ENCODE measurements at places on chromosomes 1 and 21.

- no peak for DNase-seq
Measured at GRCh38 chr1:154304664-154305337, 16.1 kb upstream of the AQP10 start.

GRCh38 chr1:114803001-114803400 is 22.5 kb upstream of the SIKE1 start:
- no peak for DNase-seq

DNA sequence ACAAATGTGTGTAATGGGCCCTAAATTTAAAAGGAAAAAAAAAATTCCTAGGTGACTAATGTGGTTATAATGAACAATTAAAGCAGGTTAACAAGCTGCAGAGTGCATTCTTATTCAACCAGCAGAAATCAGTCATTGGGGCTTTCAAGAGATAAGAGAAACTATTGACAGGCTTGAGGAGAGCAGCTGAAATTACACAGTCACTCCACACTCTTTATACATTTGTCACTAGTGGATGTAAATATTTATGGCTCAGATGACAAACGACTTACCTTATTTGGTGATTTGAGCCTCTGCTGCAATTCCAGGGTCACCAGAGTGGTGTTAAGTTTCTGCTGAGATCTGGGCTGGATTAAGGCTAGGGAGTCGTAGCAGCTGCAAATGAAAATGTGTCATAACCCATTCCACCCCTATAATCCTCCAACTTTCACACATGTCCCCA is 896.3 kb downstream of the TTLL7 start:
- peak; percentile 50 for DNase-seq

GRCh38 chr1:87435484-87435883 is 106.8 kb downstream of the LMO4 start:
- peak; percentile 19 for DNase-seq

- no peak for DNase-seq
Measured at GRCh38 chr1:42845866-42846256, 552 bp upstream of the ZNF691 start.

GRCh38 chr1:241202401-241202800 is 154.6 kb downstream of the RGS7 start:
- DNase-seq = no peak

DNA sequence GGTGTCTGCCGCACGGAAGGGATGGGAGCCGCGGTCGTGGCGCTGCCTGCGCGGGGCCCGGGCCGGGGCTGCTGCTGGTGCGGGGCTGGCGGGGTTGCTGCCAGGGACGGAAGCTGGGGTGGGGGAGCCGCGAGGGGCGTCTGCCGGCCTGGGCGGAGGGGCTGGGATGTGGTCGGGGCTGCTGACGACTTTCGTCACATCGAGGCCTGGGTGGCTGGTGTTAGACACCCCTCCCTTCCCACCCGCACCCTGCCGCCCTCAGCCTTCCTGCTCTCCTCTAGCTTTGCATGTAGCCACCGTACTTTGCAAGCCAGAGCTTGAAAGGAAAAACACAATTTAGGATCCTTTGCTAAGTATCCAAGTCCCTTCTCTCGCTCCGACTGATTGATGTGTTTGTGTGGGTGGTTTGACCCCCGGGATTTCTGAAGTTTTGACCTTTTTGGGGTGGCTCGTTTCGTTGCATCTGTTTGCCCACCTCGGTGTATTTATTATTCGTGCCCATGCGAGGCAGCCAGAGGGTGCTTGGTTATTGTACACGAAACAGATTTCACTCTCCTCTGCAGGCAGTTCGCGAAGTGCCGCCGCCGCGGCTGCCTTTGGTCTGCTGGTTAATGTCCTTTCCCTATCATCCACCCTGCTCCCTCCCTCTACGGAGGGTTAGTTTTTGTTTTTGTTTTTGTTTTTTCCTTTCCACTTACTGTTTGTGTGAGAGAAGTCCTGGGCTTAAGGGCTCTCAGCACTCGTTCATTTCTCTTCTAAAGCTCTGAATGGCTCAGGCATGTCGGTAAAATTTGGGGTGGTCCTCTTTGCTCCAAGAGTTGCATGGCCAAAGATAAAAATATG is 868 bp downstream of the C1orf21 start:
- DNase-seq = peak; percentile 60

Measured in myocyte (in vitro differentiated cells).